ENCODE measurements at places on chromosomes 11 and 22.

- no peak for DNase-seq
- H3K4me3 ChIP-seq = no peak overlapping the region
- H3K4me1 ChIP-seq = no peaks in the 10 kb centered on the region
- H3K27ac ChIP-seq = no peak overlapping the region
- no peaks in the 10 kb centered on the region for H3K27me3 ChIP-seq
- peaks cover 2% of the 10 kb centered on the region for H3K36me3 ChIP-seq
These were observed 93.7 kb downstream of the CCDC83 start for GRCh38 chr11:85948884-85949283.

- DNase-seq = no peak
- H3K4me1 ChIP-seq = no peaks in the 10 kb centered on the region
- H3K36me3 ChIP-seq = no peaks in the 10 kb centered on the region
- no peak within 1 kb of the TSS for H3K4me3 ChIP-seq
These were observed at the start of gene MLC1 for GRCh38 chr22:50085211-50085972. Gene MLC1, minus strand, starts transcription at chr22:50085426. Its CDS starts 524 bp downstream, at chr22:50084902.

DNA sequence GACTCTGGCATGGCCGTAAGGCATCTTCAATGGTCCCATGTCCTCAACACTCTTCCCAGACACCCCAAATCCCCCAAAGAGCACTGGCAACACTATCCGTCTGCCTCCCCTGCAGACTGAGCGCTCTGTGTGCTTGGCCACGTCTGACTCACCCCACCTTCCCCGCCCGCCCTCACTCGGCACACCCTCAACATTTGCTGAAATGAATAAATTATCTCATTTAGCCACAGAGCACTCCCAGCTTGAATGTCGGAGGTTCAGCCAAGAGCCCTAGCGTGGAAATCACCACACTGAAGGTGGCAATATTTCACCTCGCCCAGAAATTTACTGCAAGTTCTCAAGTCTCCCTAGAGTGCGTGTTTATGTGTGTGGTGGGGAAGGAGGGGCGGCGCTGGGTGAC, 46.6 kb upstream of the TCF20 start:
- no peaks in the 10 kb centered on the region for H3K4me1 ChIP-seq
- no peak overlapping the region for H3K27ac ChIP-seq
- no peak overlapping the region for H3K4me3 ChIP-seq
- no peak for DNase-seq

DNA sequence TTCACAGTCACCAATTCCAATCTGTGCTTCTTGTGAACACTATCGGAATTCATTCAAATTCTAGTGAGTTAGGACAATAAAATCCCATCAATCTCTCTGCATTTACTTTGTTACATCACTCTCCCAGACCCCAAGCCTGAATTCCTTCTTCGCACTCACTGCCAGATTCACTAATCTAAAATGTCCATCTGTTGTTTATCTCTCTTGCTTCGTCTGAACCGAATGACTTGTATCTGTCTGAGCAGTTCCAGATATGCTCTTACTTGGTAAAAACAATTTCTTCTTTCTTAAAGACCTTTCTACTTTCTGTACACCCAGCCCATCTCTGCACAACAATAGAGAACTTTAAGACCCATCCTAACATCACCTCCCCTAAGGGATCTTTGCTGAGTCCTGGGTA, 7.0 kb downstream of the MMP10 start:
- no peaks in the 10 kb centered on the region for H3K4me1 ChIP-seq
- H3K36me3 ChIP-seq = no peaks in the 10 kb centered on the region
- no peak for DNase-seq

- no peaks in the 10 kb centered on the region for H3K27me3 ChIP-seq
- DNase-seq = no peak
- H3K4me1 ChIP-seq = no peaks in the 10 kb centered on the region
- no peaks in the 10 kb centered on the region for H3K36me3 ChIP-seq
- no peak overlapping the region for H3K4me3 ChIP-seq
These were observed 160.1 kb upstream of the ZC3H12C start for GRCh38 chr11:109933126-109933525.

- no peak overlapping the region for H3K27ac ChIP-seq
- no peak for DNase-seq
- H3K4me3 ChIP-seq = no peak overlapping the region
- H3K27me3 ChIP-seq = peaks cover 4% of the 10 kb centered on the region
- H3K36me3 ChIP-seq = no peaks in the 10 kb centered on the region
- no peaks in the 10 kb centered on the region for H3K4me1 ChIP-seq
These were observed 9.1 kb downstream of the GAL3ST1 start for GRCh38 chr22:30565341-30565740.

DNA sequence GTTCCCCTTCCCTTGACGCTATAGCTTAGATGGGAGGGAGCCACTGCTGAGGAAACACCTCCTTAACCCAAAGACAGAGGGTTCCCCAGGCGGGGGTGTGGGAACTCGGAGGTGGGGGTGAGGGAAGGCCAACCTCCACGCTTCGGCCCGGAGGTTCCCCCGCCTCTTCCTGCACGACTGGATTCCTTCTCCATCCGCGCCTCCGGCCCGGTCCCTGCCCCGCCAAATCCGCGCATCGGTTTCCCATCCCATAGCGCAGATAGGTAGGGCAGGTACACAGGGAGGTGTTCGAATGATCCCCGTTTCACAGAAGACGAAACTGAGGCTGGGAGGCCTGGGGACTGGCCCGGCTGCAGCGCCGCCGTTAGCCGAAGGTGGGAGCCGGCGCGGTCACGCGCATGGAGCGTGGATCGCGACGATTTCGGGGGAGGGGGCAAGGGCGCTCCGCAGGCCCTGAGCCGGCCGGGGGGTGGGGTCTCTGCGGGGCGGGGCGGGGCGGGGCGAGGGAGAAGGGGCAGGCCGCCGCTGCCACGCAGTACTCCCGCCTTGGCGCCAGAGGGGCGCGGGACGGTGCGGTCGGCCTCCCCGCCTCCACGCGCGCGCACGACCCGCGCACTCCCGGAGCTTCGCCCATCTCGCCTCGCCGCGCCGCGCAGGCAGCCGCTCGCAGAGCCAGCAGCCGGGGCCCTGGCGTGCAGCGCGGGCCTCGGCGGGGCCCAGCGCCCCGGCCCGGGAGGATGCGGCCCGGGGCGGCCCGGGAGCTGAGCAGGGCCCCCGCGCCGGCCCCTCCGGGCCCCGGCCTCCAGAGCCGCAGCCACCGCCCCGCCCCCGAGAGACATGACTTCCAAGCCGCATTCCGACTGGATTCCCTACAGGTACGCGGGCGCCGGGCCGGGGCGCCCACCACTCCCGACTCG, at the start of gene TUB:
Gene TUB (plus strand): TSS at position 538 of the 917 bp plus-strand sequence. CDS start 300 bp downstream, at position 838.
- H3K4me3 ChIP-seq = no peak within 1 kb of the TSS
- no peaks in the 10 kb centered on the region for H3K27me3 ChIP-seq
- H3K27ac ChIP-seq = no peak within 1 kb of the TSS
- no peak for DNase-seq
- no peaks in the 10 kb centered on the region for H3K4me1 ChIP-seq

- H3K36me3 ChIP-seq = no peaks in the 10 kb centered on the region
- H3K27me3 ChIP-seq = no peaks in the 10 kb centered on the region
- H3K27ac ChIP-seq = no peak overlapping the region
- DNase-seq = no peak
These were observed 26.0 kb downstream of the IL10RA start for GRCh38 chr11:118012083-118012669.

DNA sequence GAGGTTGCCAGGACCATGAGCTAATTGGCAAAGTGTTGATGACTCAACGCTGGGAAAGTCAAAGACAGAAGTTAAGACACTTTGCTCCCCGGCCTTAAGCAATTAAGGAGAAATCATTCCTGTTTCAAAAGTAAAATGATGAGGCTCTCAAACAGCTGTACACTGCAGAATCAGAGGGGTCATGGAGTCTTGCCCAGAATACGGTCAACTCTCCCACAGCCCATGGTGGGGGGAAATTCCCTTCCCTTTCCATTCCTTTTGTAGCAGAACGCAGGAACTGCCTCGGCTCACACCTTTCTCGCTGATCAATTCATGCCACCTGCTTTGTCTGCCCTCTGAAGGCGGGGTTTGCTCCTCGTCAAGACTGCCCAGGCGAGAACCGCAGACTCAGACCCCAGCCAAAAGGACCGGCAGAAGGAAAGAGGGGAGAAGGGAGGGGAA, 52.8 kb downstream of the MN1 start:
- peaks cover 18% of the 10 kb centered on the region for H3K27me3 ChIP-seq
- H3K36me3 ChIP-seq = no peaks in the 10 kb centered on the region
- no peaks in the 10 kb centered on the region for H3K4me1 ChIP-seq
- H3K27ac ChIP-seq = no peak overlapping the region

DNA sequence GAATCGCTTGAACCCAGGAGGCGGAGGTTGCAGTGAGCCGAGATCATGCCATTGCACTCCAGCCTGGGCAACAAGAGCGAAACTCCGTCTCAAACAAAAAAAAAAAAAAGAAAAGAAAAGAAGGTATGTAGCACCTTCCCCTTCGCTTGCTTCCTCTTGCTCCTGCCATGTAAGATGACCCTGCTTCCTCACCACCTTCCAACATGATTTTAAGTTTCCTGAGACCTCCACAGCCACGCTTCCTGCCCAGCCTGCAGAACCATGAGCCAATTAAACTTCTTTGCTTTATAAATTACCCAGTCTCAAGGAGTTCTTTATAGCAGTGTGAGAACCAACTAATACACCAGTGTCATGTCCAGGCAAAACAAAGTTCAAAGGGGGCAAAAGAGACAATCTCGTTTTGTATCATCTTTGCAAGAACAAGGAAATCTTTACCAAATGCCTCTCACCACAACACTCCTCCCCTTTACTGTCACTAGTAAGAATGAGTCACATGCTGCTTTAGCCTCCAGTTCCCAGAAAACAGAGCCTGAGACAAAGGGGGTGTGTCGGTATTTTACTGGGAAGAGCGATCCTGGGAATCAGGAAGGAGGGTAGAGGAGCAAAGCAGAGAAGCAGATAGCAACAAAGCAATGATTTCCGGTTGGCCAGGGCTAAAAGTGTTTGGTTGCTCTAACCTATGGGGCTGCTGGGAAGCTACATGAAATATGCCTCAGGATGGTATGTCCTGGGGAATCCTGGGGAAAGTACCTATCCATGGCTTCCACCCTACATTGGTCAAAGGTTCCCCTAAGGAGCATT, 10.5 kb upstream of the MCHR1 start:
- H3K27ac ChIP-seq = peak overlapping the region; percentile 42
- no peaks in the 10 kb centered on the region for H3K27me3 ChIP-seq
- H3K4me1 ChIP-seq = peaks cover 11% of the 10 kb centered on the region
- no peak overlapping the region for H3K4me3 ChIP-seq
- no peak for DNase-seq

- H3K27ac ChIP-seq = no peak overlapping the region
- no peaks in the 10 kb centered on the region for H3K27me3 ChIP-seq
- no peaks in the 10 kb centered on the region for H3K4me1 ChIP-seq
- H3K4me3 ChIP-seq = no peak overlapping the region
These were observed 51.5 kb upstream of the RPS13 start for GRCh38 chr11:17129003-17129402.

GRCh38 chr11:61694602-61694939, 14.4 kb downstream of the DAGLA start:
- no peak overlapping the region for H3K4me3 ChIP-seq
- H3K4me1 ChIP-seq = peaks cover 16% of the 10 kb centered on the region
- no peak for DNase-seq
- H3K27me3 ChIP-seq = no peaks in the 10 kb centered on the region
- no peak overlapping the region for H3K27ac ChIP-seq

DNA sequence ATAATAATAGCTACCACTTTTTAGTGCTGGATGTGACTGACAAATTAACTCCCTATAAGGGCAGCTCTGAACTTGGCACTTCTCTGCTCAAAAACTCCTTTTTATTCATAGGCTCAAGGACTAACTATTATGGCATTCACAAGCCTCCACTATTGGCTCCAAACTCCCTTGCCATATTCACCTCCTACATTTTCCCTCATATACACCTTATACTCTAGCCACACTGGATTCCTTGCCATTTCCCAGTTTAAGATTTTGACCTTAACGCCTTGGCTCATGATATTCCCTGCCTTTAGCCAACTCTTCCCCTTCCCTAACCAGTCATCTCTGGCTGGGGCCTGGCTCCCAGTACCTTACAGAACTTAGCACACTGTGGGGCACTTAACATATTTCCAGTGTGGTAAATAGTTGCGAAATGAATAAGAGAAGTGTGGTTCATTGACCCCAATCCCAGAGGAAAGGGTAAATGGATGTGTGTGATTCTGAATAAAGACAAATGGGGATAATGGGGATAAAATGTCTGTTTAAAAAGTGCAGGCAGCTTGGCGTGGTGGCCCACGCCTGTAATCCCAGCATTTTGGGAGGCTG, 40.0 kb upstream of the SORL1 start:
- no peaks in the 10 kb centered on the region for H3K27me3 ChIP-seq
- no peak for DNase-seq

- no peaks in the 10 kb centered on the region for H3K27me3 ChIP-seq
- no peak overlapping the region for H3K27ac ChIP-seq
- no peak for DNase-seq
These were observed 26.2 kb upstream of the SLC37A2 start for GRCh38 chr11:125036933-125037332.

DNA sequence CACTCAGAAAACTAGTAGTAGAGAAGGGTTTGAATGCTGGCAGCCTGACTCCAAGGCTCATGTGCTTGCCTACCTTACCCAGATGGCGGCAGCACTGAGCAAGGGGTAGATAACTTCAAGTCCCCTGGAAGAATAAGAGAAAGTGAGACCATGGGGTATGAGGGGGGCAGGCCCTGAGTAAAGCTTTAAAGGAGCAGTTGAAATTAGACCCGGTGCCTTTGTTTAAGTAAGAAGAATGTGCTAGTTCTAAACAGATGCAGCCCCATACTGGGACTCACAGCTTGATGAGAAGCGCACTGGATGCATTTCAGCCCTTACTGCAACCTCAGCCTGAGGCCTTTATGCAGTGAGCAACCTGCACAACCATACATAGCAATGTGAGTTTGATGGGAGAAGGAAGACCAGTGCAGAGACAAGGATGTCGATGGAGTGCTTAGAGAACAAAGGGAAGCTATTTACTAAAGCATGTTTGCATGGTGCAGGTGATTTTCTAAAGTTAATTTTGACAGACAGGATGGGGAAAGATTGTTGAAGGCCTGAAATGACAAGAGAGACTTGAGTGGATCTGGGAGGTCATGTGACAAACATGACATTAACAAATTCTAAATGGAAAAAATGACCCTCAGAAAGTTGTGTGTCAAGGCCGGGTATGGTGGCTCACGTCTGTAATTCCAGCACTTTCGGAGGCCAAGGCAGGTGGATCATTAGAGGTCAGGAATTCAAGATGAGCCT, 27.1 kb upstream of the TMA7B start:
- DNase-seq = peak; percentile 60
- H3K27ac ChIP-seq = peak overlapping the region; percentile 47
- peaks cover 32% of the 10 kb centered on the region for H3K36me3 ChIP-seq
- H3K27me3 ChIP-seq = no peaks in the 10 kb centered on the region
- H3K4me3 ChIP-seq = no peak overlapping the region

GRCh38 chr11:119474682-119475596, 52.0 kb upstream of the THY1 start:
- no peaks in the 10 kb centered on the region for H3K36me3 ChIP-seq
- H3K27me3 ChIP-seq = peaks cover 5% of the 10 kb centered on the region
- no peaks in the 10 kb centered on the region for H3K4me1 ChIP-seq
- DNase-seq = peak; percentile 63

Measured in DND-41 (cell line).